ENCODE measurements at places on chromosomes 1 and 21.

GRCh38 chr1:156399355-156400125, 30.5 kb downstream of the RHBG start:
- no peak for DNase-seq

DNA sequence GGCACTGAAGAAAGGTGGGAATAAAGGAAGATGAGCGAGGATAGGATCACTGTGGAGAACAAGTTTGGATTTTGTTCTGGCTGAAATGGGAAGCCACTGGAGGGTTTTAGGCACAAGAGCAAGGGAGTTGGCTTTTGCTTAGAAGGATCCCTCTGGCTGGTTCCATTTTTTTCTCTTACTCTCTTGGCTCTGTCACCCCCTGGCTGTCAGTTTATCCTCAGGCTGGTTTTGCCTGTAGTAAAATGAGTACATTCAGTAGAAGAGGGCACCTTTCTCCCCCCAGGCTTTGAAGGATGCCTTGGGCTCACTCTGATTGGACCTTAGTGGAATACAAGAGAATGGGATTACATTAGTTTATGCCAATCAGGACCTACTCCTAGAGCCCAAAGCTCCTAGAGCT, 17.1 kb downstream of the CACHD1 start:
- DNase-seq, result no peak

GRCh38 chr1:218585511-218586184, 240.5 kb downstream of the TGFB2 start:
- no peak for DNase-seq

DNA sequence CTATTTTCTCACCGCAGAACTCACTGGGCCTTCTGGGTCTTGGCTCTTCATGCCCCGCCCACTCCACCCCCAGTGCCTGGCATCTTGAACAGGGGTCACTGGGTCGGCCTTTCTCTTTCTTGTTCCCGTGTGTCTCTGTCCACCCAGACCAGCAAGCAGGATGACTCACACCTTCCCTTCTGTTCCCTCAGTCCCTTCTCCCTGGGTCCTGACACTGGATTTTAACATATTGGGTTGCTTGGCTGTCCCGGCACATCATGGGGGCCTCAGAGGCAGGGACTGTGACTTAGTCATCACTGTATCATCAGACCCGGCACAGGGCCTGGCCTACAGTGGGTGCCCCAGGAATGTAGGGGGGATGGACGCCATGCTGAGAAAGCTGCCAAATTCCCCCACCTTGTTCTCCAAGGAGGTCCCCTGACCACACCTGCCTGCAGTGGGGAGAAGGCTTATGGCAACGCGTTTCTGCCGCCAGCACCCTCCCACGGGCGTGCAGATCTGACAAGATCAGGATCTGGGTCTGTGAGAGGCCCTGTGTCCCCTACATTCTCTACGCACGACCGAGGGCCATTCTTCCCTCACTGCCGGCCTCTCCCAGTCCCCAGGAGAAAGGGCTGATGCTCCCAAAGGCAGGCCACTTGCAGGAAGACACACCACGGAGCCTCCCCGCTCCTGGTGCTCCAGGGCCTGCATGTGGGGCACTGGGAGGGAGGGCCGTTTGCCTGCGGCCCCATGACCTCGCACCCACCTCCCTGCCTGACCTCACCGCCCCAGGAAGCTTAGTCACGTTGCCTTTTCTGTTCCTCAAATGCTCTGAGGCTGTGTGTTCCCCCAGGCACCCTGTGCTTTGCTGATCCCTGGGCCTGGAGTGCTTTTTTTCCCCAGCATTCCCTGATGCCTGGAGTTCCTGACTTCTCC, 157.2 kb upstream of the TMEM51 start:
- no peak for DNase-seq

DNA sequence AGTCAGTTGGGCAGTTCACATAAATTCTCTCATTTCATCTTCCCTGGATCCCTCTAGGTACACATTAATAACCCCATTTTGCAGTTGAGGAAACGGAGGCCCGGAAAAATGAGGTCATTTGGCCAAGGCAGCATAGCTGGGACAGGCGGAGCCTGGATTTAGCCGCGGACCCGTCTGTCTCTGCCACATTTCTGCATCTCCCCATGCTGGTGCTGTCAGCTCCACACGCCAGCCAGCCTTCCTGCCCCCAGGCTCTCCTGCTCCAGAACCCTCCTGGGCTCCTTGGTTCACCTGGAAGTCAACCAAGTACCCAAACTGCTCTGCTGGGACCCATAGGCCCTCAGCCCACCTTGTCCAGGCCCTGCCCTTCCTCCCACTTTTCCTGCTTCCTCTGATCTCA, 7.6 kb downstream of the FOXO6 start:
- DNase-seq, result no peak
